ENCODE measurements at places on chromosomes 2 and 18.

- DNase-seq: peak; percentile 72
Observed at GRCh38 chr18:69172046-69172445, 228.6 kb upstream of the DOK6 start.

GRCh38 chr2:239288951-239289511, 111.8 kb downstream of the HDAC4 start:
- no peak for DNase-seq

GRCh38 chr2:155377266-155377680, 678.8 kb downstream of the KCNJ3 start:
- DNase-seq: no peak

DNA sequence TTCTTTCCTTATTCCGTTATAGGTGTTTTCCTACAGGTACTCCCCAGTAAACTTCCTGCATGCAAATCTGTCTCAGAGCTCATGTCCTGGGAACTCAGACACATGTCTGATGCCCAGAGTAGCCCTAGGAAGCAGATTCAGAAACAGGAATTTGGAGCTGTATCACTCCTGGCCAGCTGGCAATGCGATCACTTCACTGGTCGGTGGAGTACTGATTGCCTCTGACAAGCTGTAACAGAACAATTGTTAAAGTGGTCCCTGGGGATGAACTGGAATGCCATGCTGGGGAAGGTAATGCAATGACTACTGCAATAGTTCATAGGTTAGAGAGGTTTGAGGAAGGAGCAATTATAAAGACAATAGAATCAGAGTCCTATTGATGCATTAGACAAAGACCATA, 131.6 kb upstream of the DOCK10 start:
- DNase-seq: no peak

Measured in trophoblast cell (in vitro differentiated cells and primary cell).